ENCODE measurements at places on chromosomes 16 and 17. TPM values are rescaled to one million over a fixed set of nuclear protein-coding genes. Genes with fewer than 3 reads are reported as not detected.
A peak's percentile ranks its signal among the peaks of the same experiment; 100 is the strongest.

GRCh38 chr16:48085729-48086128 is 70.1 kb downstream of the ABCC12 start:
- no peak for DNase-seq

GRCh38 chr17:57946798-57947358 is 8.3 kb downstream of the CUEDC1 start:
- DNase-seq, result peak; percentile 50

- DNase-seq, result no peak
Measured at GRCh38 chr16:70433458-70434103, 5.3 kb downstream of the ST3GAL2 start.

- no peak for DNase-seq
Measured at GRCh38 chr17:64991726-64992125, 64.8 kb downstream of the GNA13 start.

DNA sequence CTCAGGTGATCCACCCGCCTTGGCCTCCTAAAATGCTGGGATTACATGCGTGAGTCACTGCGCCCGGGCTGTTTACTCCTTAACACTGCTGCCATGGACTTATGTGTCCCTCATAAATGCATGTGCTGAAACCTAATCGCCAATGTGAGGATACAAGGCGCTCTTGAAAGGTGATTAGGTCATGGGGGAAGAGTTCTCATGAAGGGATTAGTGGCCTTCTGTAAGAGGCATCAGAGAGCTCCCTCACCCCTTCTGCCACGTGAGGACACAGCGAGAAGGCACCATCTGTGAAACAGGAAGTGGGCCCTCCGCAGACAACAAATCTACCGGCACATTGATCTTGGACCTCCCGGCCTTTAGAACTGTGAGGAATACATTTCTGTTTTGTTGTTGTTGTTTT is 19.1 kb downstream of the ITPRIPL2 start:
- DNase-seq, result no peak

Gene OR1A1
- total RNA-seq, result not detected
